Stimulated activated CD4-positive, alpha-beta T cell treated with anti-CD3 and anti-CD28 coated beads, Interleukin-15, amount 100 ng/mL, for 1 hour (primary cell): ENCODE measurements at places on chromosomes 3 and 15.

DNA sequence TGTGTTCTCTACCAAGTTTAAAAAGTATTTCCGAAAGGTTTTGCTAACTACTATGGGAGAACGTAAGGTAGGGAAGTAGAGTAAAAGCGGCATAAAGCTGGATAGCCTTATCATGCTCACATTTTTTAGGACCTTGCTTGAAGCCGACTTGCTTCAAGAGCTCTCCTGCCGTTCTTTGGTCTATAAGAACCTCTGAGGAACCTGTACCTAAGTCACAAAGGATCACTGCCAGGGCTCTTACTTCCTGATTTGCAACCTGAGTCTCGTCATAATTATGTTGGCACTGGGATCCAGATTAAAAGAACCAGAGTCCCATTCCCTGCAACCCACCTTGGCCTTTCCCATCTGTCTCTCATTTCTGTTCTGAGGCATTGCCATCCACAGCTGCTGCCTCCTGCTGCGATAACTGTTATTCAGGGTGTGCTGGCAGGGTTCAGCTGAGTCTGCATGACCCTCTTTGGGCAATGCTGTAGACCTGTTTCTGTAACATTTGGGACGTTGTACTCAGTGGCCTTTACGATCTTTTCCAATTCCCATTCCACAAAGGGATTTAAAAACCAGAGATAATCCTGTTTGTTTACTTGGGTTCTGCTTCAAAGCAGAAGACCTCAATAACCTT, 131.0 kb upstream of the UMPS start:
- DNase-seq: no peak

GRCh38 chr15:58842713-58843396, 71.8 kb downstream of the MINDY2 start:
- DNase-seq: no peak

DNA sequence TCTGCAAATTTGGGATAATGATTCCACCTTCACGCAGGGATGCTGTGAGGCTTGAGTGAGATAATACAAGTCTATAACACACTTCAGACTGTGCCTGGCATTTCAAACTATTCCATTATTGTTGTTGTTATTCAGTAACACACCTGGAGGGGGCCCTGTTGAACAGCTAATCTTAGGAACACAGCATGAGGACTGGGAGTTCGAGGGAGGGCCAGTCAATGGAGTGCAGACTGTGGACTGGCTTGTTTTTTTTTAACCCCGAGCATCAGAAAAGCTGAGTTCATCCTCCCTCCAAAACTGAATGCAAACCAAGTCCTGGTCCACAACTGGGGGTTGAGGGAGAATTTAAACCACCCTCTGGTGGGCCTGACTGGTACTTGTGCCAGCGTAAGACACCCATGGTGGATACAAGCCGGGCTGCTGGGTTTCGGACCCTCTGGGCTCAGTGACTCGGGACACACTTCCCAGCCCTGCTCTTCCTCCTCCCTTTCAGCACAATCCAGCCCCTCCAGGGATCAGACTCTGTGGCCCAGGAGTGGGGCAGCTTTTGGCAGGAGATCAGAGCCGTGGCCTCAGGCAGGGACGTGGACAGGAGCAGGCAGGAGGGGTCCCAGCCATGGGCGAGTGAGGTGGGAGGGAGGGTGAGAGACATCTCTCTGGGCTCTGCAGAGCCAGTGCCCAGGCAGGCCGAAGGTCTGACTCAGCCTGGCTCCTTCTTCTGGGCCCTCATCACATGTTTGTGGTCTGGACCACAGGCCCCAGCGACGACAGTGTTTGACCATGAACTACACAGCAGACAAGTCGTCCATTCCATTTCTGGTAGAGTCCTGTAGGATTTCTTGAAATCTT, 36.3 kb upstream of the MEX3B start:
- no peak for DNase-seq

GRCh38 chr15:90818251-90819210, 49.9 kb upstream of the FURIN start:
- DNase-seq: no peak

DNA sequence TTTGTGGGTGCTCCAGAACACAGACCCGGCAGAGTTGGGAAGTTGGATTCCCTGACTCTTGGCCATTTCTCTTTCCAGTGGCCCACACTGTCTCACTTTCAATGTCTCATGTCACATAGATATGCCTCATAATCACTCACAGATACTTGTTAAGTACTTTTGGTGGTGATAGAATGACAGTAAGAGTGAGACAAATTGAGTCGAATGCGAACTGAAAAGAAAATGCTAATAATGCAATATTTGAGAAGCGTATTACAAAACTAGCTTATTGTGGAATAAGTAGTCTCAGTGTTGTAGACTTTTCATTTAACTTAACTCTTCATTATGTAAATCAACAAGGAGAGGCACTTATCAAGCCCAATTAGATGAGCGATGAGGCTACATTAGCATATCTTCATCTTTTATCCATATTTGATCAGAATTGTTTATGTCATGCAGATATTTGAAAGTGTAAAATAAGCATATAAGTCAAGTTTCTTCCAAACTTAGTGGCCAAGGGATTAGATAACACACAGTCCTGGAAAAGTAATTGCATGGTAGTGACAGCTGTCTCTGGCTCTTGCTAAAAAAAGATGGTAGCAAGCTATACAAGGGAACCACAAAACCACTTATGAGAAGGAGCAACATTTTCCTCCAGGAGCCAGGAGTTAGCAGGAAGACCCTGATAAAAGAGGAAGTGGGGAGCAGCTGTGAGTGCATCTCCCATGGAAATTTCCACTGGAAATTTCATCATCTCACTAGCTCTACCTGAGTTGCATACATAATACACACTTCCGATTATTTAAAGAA, 243.6 kb downstream of the ARRDC4 start:
- no peak for DNase-seq

- no peak for DNase-seq
These were observed 292.1 kb downstream of the FGF12 start for GRCh38 chr3:192435241-192435640.

- DNase-seq: no peak
These were observed 573.4 kb downstream of the NAALADL2 start for GRCh38 chr3:175432376-175433025.

- no peak for DNase-seq
These were observed 916 bp downstream of the IDH3A start for GRCh38 chr15:78149805-78150751.

DNA sequence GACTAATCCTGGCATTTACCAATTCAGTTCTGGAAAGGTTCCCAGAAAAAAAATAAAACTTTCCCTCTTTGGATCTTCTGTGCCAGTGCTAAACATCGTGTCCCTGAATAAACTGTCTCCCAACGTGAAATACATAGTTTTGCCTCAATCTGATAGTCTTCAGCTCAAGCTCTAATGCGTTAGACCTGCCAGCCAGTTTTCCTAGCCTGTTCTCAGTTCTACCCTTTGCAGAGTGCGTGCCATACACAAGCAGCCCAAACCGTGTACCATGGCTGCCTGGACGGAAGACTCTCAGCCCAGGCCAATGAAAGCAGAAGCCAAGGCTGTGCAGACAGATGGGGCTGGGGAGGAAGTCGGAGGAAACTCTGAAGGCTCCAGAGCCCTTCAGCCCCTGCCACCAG, 11.4 kb upstream of the OCA2 start:
- no peak for DNase-seq

DNA sequence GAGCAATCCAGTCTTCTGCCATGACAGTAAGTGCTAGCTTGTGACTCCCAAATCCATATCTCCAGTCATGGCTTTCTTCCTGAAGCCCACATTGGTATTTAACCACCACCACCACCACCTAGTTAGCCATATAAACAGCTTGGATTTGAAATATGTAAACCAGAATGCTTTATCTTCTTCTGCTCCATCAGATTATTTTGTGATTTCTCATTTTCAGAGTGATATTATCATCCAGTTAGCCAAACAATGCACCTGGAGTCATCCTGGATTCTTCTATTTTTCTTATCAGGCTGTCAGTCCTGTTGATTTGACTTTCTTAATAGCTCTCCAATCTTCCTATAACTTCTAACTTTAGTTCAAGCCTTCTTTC, 124.3 kb upstream of the PTX3 start:
- DNase-seq: no peak

DNA sequence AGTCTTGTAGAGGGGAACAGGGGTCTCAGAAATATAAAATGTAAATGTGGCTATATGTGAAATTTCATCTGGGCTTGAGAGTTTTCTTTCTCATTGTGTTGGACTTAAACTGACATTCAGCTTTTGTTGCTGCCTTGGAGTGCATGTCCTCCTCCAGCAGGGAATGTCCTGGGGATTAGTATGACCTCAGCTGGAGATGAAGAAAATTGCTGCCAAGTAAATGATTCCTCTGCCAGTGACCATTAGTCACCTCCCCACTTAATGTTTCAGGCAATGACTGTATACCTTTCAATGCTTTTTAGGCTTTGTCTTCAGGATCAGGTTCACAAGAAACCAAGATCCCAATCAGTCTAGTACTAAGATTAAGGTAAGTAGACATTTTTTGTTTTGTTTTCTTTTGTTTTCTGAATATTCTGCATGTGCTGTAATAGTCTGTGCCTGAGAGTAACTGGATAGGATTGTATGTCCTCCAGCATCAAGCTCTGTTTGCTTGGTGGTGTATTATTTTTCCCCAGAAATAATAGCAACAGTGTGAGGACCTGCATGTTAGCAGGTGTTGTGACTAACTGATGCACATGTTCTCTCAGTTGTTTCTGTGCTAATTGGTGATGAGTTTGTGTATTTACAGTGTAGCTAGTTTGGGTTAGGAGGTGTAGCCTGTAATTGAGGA, 18.1 kb upstream of the SLC22A13 start:
- DNase-seq: no peak

GRCh38 chr3:134709076-134709475, 58.3 kb upstream of the KY start:
- DNase-seq: no peak

- DNase-seq: no peak
These were observed 9.2 kb downstream of the CCRL2 start for GRCh38 chr3:46416125-46416810.

- DNase-seq: no peak
These were observed 75.1 kb downstream of the FOXB1 start for GRCh38 chr15:60079210-60079609.

DNA sequence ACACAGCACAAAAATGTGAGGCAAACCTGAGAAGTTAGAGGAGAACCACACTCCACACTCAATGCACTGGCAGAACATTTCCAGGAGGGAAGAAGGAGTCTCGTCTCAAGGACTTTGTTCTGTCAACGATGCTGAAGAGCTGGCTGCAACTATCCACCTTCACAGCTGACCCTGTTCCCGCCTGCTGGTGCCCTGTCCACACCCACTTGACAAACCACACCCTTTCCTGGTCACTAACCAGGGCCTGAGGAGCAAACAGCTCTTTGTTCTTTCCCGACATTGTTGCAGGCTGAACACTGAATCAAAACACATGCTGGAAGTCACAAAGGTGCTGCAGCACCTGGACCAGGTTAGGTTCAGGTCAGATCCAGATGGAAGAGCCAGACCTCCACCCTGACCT, 92.6 kb upstream of the ARRDC4 start:
- DNase-seq: no peak

GRCh38 chr15:82679626-82680199, 30.0 kb downstream of the AP3B2 start:
- DNase-seq: no peak

DNA sequence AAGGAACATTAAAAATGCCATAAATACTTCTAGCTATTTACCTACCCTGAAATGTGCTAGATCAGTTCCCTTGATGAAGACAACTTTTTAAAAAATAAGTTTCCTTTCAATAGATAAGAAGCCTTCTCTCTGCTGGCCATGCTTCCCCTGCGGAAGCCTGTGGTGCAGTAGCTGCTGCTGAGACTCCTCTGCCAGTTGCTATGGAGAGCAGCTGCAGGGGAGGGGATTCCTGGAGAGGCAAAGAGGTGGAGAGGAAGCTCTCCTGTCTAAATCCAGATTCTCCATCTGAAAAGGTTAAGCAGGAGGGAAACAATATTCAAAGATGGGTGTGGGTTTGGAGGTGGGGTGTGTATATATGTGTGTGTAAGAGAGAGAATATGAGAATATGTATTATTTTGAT, 69.8 kb upstream of the BFSP2 start:
- DNase-seq: no peak

DNA sequence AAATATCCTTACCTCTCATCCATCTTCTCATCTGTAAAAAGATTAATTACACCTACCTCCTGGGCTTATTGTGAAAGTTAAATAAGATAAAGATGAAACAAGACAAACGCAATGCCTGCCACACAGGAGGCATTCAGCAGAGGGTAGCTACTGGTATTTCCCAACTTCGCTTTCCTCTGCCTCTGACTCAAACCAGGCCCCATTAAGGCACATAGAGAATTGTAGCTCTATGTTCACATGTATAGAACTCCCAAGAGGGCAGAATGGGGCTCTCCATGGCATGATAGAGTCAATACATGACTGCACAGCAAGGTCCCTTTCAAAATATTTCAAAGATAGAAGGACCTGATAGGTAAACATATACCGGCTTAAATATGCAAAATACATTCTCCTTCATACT, 1.4 kb downstream of the LYSMD2 start:
- DNase-seq: no peak

GRCh38 chr3:8846176-8846575, 76.8 kb upstream of the OXTR start:
- no peak for DNase-seq

GRCh38 chr3:65927576-65927975, 111.1 kb downstream of the MAGI1 start:
- no peak for DNase-seq

- DNase-seq: no peak
These were observed 499.0 kb downstream of the PYDC2 start for GRCh38 chr3:191959876-191960413.

DNA sequence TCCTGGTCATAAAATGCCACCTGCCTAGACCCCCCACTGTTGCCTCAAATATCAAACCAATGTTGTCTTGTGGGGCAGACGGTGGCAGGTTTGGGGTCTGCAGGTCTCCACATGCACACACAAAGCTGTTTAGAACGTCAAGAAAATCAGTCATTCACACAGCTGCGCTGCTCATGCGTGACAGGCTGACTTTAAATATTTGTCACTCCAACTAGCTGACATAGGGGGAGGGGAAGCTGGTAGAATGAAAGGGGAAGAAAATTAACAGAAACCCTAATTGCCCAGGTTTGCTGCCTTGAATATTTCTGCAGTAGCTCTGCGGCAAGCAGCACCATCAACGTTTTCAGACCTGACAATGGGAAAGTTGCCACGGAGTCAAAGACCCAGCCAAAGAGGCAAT, 201.8 kb downstream of the ABHD5 start:
- DNase-seq: no peak

DNA sequence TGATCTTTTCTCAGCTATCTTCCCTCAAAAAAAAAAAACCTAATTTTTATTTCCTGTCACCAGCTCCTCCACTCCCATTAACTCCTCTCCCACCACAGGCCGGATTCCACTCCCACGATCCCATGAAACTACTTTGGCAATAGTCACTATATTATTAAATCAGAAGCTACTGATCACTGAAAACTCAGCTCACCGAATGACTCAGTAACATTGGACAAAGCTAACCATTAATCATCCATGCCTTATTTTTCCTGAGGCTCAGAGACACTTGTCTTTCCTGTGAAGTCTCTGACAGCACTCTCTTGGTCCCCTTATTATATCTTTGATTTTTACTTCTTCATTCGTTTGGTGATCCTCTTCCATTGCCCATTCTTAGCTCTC, 260.2 kb downstream of the CGGBP1 start:
- DNase-seq: no peak

GRCh38 chr15:29612096-29612495, 210.2 kb downstream of the TJP1 start:
- no peak for DNase-seq
